HuH-7 (cell line): ENCODE measurements at places on chromosomes 3 and 15.

- DNase-seq, result no peak
Measured at GRCh38 chr15:52338891-52339290, 43.3 kb upstream of the MYO5C start.

DNA sequence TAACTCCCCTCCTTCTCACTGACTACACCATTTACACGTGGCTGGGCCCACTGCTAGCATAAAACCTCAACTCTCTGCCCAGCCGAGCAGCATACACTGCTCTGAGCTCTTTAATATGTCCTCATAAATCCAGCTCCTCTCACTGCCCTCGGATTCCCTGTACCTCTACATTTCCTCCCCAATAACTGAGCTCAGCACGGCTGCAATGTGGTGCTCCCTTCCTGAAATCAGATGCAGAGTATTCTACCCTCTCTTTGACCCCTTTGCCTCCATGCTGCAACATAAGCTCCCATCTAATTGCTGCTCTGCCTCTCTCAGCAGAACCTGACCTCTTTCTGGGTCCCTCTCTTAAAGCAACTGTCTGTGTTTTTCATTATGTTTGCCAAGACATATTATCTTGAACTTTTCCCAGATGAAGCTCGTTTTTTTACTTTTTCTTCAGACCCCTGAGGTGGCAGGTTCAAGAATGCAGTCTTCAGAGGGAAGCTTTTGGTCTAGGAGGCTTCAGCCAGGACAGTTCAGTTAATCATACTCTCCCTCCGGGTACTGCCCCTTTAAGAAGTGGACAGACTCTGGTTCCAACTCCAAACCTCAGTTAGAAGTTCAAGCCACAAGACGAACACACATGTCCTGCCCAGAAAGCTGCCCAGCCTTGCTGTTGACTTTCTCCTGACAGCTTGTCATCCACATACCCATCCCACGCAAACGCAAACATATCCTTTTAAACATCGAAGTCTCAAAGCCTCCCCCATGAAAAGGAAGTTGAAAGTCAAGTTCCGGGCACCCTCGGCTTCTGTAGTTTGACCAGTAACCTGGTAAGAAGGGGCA, 81.1 kb upstream of the NEO1 start:
- no peak for DNase-seq

DNA sequence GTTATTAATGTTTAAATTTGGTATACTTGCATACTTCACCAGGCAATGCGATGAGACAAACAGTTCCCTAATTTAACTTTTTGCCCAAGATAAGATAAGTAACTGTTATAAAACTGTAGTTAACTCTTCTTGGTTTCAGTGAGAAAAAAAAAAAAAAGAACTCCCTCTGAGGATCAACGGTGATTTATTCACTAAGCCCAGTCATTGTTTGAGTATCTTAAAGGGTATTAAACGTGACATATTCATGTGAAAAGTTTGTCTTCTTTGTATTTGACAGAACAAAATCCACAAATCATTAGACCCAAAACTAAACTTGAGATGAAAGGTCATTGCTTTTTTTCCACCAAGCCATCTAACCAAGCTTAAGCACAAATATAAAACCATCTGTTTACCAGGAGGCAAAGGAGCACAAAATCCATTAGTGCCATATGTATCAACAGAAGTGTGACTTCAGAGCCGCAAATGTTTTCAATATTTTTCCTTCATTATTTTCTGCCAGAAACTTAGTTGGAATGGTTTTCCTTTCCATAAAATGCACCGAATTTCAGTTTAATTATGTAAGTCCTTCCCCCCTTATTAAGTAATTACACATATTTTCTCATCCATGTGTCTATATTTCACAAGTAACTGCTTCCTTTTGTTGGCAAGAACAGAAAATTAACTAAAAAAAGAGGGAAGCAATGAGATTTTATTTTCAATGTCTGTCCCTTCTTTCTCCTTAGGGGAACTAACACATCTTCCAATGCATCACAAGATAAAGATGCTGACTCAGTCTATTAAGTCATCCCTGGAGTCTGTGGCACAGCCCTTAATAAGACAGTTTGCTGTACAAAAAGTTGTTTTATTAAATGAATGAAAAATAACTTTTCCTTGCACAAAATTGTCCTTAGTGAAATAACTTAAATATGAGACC, 92.2 kb upstream of the RAP2B start:
- no peak for DNase-seq

DNA sequence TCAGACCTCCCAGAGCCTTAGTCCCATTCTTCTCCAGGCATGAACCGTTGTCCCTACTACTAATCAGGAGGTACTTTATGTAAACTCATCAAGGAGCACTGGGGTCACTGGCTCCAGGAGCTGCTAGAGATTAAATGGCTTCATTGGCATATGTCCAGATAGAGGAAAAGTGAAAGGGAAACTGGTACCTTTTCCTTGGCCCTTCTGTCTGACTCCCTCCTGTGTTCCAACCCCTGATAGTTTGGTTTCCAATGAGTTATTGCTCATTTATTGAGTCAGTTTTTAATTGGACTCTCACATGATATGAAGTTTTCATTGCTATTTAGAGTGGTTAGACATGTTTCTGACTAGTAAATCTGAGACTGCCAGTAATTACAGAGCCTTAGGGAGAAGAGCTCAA, 130.5 kb upstream of the BFSP2 start:
- no peak for DNase-seq

DNA sequence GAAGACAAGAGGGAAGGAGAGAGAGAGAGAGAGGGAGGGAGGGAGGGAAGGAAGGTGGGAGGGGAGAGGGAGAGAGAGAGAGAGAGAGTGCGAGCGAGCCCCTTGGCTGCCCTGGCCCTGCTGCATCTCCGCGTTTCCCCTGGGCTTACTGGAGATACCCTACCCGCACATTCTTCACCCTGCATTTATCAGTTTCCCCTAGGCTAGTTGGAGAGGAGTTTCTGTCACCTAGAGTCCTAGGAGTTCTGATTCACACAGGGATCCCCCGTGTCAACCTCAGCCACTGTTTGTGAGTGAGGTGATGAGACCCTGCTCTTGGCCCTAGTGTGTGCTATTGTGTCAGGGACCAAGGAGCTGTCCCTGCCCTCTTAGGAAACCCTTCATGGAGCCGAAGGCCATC, 18.7 kb downstream of the BHLHE40 start:
- DNase-seq, result no peak

- DNase-seq, result no peak
Measured at GRCh38 chr3:194035406-194036138, 100.4 kb upstream of the HES1 start.

DNA sequence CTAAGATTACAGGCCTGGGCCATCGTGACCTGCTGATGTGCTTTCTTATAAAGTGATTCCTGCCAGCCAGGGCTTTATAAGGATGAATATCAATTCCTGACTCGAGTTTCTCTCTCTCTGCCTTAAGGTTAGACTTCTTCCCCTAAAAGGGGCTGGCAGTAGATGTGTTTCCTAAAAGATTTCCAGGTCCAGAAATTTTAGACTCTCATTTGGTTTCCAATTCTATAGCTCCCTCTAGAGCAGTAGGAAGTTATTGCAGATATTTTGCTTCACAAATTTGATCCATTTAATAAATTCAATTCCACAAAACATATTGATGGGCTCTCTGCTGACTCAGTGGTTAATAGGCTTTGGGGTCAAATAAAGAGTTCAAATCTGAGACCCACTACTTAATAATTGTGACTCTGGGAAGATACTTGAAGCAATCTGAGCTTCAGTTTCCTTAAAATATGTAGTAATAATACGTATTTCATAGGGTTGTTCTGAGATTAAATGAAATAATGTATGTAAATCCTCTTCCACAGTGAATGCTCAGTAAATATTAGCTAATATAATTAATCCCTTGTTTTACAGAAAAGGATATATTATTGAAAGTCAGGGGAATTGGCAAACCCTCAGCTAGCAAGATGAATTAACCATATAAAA, 2.1 kb downstream of the TRIM69 start:
- DNase-seq, result peak; percentile 19

GRCh38 chr15:31070867-31071266, 30.7 kb downstream of the TRPM1 start:
- DNase-seq, result no peak

- peak; percentile 91 for DNase-seq
Measured at GRCh38 chr3:184229394-184230080, at the start of gene VWA5B2. TSS of gene VWA5B2 (plus strand) at chr3:184229585. CDS start at chr3:184230529, 944 bp downstream.

DNA sequence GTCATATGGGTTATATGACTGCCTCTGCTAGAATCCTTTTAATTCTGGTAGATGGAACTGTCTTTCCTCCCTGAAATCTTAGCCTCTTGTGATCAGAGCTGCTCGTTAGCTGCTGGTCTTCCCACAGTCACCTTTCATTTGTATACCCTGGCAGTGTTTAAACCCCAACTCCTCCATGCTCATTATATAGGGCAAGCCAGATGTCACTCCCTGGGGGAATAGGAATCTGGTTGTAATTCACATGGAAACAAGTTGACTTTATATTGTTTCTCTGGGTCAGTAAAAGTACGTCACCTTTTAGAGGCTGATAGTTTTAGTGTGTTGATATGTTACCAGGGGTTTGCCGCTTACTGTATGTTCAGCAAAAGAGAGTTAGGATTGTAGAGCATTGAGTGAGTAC, 103.5 kb downstream of the ITPR1 start:
- no peak for DNase-seq

- no peak for DNase-seq
Measured at GRCh38 chr3:191707817-191708216, 246.9 kb downstream of the PYDC2 start.

DNA sequence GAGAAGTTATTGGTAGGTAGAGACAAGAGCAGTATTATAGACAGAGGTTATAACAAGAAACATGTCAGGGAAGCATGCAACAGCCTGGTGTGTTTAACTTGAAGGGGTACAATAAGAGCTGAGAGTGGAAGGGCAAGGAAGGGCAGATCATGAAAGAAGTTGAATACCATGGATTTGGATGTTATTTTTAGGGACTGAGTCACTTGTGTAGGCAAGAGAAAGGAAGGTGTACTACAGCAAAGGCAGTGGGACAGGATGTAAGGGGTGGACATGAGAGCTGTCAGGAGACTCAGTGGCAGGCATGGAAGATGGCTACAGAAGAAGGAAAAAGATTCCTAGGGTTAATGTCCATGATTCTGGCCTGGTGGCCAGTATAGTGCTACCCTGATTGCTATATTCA, 66.4 kb downstream of the TFG start:
- no peak for DNase-seq

DNA sequence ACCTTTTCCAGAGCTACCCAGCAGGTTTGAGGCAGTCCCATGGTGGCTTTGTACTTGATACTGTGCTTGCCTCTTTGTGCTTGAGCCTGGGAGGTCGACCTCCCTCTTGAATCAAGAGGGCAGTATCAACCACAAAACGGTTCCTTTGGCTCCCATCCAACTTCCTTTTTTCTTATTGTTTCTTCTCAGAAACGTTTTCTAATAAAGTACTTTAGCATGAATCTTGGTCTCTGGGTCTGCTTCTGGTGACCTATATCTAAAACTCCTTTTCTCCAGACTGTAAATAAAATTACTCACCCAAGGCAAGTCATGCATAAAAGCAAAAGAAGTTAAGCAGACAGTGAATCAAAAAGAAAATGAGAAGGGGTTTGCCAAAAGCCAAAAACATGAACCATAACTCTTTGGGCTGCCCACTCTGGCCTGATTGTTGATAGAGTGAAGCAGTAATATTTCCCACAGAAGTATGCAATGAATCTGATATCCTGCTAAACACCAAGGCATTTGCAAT, 112.2 kb upstream of the SLC4A7 start:
- DNase-seq, result no peak

DNA sequence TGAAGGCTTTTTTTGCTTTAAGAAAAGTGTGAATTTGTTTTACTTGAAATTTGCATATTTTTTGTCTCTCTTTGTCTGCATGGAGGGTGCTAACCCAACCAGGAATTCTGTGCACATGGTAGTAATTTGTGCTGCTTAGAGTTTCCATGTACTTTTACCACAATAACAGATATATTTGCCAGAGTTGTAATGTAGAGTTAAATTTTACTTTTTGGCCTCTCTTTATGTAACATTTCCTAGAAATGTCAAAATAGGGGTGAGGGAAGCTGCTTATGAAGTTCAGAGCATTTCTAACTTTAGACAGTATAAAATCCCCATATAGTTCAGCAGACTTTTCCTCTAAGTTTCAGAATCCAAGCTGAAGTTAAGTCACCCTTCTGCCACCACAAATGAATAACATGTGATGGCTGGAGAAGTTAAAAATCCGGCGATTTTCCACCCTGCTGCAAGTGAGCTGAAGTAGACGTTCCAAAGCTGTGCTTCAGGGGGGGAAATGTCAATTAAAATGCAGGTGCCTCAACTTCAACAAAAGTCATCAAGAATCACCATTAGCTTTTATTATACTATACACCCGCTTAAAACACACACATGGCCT, 385.7 kb upstream of the NR2F2 start:
- DNase-seq, result no peak

GRCh38 chr15:45378913-45379262, 544 bp upstream of the GATM start:
- DNase-seq, result no peak

DNA sequence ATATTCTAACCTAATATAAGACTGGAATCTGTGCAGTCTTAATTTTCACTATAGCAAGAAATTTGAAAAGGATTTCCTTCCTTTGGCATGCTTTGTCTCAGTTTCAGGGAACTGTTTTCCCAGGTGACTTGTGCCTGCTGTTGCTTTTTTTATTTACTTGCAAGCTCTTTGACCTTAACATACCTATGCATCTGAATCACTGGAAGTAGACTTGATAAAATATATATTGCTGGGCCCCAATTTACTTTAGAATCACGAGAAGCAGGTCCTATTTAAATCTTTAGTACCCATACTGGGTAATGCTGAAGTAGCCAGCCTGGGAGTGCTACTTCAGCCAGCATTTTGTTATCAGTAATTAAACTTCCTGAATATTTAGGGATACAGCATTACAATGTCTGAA, 257.9 kb upstream of the ALCAM start:
- DNase-seq, result no peak

DNA sequence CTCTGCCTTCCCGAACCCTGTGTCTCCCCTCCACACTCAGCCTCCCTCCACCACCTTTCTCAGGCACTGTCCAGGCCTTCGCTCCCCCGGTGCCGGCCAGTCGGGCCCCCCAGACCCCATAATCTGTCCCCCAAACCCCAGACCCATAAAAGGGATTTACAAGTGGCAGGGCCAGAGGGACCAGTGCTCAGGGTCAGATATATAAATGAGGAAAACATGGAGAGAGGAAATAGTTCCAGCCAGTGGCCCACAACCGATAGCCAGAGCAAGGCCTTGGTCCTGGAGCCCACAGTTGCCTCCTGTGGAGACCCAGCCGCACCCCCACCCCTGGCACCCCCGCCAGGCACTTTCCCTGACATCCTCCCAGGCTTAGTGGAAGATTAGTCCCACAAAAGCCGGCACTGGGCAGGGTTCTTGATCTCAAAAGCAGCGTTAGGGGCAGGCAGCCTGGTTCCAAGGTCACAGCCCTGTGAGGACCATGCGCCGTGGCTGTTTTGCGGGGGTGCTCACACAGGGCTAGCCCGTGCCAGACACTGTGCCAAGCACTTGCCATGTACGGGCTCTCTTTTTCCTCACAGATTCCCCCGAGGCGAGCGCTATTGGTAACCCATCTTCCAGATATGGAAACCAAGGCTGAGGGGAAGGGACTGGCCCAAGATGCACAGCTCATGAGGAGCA, 1.1 kb upstream of the PLXND1 start:
- DNase-seq, result no peak

- no peak for DNase-seq
Measured at GRCh38 chr3:186933816-186934215, 3.5 kb downstream of the ST6GAL1 start.
